ENCODE measurements at places on chromosomes 6 and 20. TPM values are rescaled to one million over a fixed set of nuclear protein-coding genes. Genes with fewer than 3 reads are reported as not detected.

SLC35D3 gene
- not detected for total RNA-seq

ASIP gene
- 0.72 TPM for total RNA-seq

DEF6 gene
- 30.1 TPM for total RNA-seq

C4B gene
- total RNA-seq = 6.9 TPM

FAM210B gene
- 39.4 TPM for total RNA-seq

MAFB gene
- 96.8 TPM for total RNA-seq

HLA-DQA1 gene
- total RNA-seq = 8.6 TPM

TFAP2B gene
- total RNA-seq = 2.3 TPM

PTK6 gene
- total RNA-seq = 101 TPM

WTAP gene
- 57.8 TPM for total RNA-seq

ZBTB9 gene
- total RNA-seq = 5.4 TPM

TGM2 gene
- total RNA-seq = 3.7 TPM

PRL gene
- not detected for total RNA-seq

SLC13A3 gene
- 1.4 TPM for total RNA-seq

TFAP2A gene
- total RNA-seq = 64.0 TPM

C20orf141 gene
- total RNA-seq = not detected

LY6G6F gene
- not detected for total RNA-seq

CCN6 gene
- 1.3 TPM for total RNA-seq

RIPPLY2 gene
- total RNA-seq = not detected

DNA sequence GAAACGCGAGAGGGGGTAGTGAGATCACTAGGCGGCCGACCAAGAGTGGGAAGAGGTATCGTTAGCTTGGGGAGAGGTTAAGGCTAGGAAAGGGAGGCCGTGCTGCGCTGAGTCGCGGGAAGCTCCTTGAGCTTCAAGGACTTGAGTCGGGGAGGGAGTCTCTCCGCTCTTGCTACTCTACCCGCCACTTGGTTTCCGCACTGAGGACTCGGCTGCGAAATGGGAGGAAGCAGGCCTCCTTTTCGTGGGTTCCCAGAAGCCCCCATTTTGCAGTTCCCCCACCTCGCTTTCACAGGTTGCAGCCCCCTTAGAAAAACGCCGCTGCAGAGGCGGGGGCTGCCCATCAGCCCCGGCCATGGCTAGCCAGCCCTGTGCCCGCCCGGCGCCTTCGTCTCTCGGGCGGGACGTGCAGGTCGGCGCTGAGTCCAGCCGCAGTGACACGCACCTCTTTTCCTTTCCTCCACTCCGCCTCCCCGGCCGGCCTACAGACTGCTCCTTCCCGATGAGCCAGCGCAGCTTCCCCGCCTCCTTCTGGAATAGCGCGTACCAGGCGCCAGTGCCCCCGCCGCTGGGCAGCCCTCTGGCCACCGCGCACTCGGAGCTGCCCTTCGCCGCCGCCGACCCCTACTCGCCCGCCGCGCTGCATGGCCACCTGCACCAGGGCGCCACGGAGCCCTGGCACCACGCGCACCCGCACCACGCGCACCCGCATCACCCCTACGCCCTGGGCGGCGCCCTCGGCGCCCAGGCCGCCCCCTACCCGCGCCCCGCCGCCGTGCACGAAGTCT lies 4.9 kb downstream of the VGLL2 start:
- DNase-seq = no peak

- no peak for DNase-seq
Measured at GRCh38 chr6:134293659-134294161, 24.2 kb downstream of the SGK1 start.

- DNase-seq = no peak
Measured at GRCh38 chr6:119026822-119027221, 51.6 kb downstream of the FAM184A start.

GRCh38 chr6:7136859-7137334 lies 29.1 kb downstream of the RREB1 start:
- DNase-seq = no peak

- no peak for DNase-seq
Measured at GRCh38 chr6:12572896-12573827, 143.4 kb upstream of the PHACTR1 start.

DNA sequence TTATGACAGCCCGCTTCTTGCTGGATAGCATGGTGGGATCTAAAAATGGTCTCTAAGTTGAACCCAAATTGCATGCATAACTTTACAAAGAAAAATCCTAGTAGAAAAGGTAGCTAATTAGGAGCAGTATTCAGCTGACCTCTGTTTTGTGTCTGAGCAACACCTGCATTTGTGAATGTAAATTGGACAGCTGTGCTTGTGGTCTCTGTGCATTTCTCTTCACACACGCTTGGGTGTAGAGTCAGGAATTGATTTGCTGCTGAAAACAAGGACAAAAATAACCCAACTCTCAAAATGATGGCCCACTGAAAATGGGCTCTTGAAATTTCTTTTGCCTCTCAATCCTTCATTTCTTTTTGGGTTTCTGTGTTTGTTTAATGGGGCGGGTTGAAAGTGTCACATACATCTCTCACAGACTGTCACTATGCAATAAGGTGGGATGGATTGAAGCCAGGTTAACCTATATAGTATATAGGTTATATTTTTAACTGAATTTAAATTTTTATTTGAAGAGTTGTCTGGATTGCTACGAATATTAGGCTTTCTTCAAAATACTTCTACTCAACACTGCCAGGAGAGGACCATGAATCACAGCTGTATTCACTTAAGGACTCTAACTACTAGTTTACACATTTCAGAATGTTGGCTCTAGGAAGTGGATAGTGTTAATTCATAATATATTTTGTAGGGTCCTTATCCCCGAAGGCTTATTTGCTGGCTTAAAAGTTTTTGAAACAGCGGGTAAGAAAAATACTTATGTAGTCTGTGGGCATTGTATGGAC lies 46.5 kb downstream of the SOBP start:
- DNase-seq = no peak

GRCh38 chr6:41726876-41727275 lies 8.5 kb downstream of the TFEB start:
- DNase-seq = peak; percentile 79

GRCh38 chr6:135883536-135883935 lies 32.0 kb downstream of the PDE7B start:
- DNase-seq = no peak

DNA sequence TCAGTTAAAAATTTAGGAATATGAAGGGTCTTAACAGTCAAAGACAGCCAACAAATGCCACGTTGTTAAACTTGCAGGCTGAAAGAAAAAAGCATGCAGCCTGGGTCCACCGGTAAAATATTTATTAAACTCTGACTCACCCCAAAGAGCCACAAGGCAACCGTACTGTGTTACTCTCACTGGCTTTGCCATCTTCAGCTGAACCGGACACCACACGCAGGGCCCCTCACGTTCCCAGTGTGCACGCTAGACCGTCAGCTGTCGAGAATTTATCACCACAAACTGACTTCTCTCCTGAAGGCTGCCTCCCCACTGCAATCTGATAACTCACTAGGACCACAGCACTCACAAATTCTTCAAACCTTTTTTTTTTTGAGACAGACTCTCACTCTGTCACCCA lies 30.7 kb downstream of the HUS1B start:
- DNase-seq = no peak

- no peak for DNase-seq
Measured at GRCh38 chr20:34916774-34917354, 38.7 kb downstream of the GSS start.

- no peak for DNase-seq
Measured at GRCh38 chr6:45836984-45837383, 178.7 kb downstream of the CLIC5 start.

DNA sequence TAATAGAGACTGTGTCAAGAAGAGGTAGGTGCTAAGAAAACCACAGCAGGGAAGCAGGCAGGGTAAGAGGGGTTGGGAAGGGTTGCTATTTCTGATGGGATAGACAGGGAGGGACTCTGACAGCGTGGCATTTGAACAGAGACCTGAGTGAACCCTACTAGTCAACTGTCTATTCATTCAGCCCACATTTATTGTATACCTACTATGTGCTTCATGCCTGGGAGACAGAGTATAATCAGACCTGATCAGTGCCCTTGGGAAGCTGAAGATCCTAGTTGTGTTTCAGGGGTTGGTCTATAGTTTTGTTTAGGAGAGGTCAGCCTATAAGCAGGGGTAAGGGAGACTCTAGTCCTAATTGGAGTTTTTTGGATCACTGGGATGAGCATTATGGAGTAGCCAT lies 14.9 kb upstream of the CAPN11 start:
- no peak for DNase-seq

- DNase-seq = peak; percentile 86
Measured at GRCh38 chr6:83511901-83512681, at the start of gene PRSS35. PRSS35 (plus strand) TSS chr6:83512534; CDS start chr6:83523442, 10,908 bp downstream.

DNA sequence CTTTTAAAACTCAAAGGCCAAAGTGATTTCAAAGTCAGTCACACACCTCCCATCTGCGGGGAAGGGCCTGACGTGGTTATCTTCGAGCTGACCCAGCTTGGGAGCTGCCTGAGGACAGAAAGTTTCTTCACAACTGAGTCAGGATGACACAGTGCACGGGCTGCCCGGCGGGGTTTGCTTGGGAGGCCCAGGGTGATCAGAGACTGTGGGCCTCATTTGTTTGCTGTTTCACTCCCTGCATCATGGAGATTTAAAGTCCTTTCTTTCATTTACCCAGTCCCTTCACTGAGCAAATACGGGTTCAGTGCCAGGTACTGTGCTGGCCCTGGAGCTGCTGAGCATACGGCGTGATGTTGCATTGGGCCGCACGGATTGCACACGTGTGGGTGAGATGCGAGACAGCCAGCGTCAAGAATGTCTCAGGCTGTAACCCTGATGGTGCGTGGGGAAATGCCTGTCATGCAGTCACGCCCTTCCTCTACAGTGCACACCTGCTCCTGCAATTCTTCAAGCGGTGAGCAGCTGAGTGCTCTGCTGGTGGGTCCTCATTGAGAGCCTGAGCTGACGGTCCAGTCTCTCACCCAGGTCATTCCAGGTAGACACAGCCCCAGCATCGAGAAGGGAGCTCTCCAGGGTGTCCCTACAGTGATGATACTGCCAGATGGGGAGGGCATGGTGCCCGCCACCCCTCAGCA lies 82.7 kb upstream of the PMEPA1 start:
- no peak for DNase-seq

DNA sequence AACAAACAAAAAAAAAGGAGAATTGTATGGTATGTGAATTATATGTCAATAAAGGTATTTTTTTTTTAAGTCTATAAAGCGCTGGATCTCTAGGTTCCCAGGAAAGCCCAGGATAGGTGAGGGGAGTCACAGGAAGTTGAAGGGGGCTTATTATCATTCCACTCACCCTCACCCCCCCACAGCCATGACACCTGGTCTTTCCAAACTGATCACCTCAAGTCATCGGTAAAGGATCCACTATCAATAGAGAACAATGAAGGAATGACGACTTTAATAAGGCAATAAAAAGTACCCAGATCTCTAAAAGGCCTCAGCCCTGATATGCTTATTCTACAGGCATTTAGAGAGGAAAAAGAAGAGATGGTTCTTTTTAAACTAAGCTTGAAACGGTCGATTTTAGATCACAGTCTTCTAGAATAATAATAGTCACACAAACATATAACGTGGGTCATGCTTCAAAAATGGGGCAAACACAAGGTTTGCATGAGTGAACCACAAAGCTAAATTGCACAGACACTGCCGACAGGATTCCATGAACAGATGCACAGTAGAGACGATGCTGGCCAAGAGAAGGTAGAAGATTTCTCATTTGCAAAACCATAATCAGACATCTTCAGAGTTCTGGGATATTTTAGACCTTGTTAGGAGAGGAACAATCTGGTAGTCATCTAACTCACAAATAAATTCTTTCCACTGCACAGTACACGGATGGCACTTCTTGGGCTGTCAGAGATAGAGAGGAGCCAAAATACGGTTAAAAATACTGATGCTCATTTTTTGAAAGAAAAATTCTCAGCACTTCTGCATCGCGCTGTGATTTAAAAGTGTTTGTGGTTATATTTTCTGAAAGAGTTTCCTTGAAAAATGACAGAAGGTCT lies 21.0 kb downstream of the ZMYND8 start:
- DNase-seq = no peak

- no peak for DNase-seq
Measured at GRCh38 chr6:170460641-170461040, 92.5 kb downstream of the PSMB1 start.

- no peak for DNase-seq
Measured at GRCh38 chr6:127912914-127913313, 12.1 kb upstream of the THEMIS start.

GRCh38 chr6:169783971-169784820 lies 32.8 kb downstream of the ERMARD start:
- no peak for DNase-seq

GRCh38 chr20:61757678-61758563 lies 307.8 kb downstream of the TAF4 start:
- no peak for DNase-seq

DNA sequence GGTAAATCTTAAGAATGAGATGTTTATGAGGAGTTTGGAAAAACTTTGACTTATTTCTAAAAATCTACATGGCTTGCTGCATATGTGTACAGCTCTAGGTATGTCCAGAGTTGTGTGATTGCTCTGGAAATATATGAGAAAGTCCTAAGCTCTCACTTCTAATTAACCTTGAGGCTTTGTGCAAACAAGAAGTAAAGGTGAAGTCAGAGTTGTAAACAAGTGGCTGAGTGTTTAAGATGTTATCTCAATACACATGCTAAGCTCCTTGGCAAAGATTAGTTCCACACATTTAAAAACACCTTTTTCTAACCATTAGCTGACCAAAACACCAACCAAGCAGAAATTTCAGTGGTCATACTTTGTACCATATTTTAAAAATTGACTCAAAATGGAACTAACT lies 684.2 kb downstream of the HTR1B start:
- no peak for DNase-seq

DNA sequence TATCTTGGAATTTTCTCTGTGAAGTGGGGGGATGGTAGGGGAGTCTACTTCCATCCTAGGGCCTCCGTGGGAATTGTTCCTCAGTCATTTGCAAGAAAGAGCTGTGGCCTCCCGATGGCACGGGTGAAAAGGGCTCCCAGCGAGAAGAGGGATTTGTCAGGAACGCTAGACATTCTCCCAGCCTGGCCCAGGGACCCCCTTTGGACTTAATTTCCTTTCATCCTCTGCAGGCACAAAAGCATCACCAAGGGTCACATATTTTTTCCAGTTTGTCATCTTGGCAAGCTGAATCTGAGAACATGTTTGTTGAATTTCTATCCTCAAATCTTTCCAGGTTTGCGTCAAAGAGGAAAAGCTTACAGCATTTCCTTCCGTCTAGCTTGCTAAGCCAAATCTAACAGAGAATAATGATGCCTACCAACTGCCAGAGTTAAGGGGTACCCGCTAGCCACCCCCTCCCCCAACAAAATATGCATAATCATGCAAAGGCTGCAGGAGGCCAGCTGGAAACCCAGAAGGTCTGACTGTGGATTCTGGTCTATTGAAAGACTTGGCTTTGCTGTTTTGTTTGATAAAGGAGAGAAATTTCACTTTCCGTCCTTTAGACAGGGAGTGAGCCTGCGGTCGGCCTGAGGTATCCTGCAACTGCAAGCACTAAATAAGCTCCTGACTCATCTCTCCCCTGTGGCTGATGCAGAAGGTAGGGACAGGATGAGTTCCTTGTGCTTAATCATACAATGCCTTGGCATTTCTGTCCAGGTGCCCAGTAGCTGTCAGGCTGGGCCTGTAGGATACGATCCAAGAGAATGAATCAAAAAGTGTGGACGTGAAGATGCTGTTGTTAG lies 23.1 kb downstream of the PSMG4 start:
- DNase-seq = no peak
